NCI-H1417 treated with DMSO at 0.1 percent for 48 hours (cell line): ENCODE measurements at places on chromosomes 3 and 15.

DNA sequence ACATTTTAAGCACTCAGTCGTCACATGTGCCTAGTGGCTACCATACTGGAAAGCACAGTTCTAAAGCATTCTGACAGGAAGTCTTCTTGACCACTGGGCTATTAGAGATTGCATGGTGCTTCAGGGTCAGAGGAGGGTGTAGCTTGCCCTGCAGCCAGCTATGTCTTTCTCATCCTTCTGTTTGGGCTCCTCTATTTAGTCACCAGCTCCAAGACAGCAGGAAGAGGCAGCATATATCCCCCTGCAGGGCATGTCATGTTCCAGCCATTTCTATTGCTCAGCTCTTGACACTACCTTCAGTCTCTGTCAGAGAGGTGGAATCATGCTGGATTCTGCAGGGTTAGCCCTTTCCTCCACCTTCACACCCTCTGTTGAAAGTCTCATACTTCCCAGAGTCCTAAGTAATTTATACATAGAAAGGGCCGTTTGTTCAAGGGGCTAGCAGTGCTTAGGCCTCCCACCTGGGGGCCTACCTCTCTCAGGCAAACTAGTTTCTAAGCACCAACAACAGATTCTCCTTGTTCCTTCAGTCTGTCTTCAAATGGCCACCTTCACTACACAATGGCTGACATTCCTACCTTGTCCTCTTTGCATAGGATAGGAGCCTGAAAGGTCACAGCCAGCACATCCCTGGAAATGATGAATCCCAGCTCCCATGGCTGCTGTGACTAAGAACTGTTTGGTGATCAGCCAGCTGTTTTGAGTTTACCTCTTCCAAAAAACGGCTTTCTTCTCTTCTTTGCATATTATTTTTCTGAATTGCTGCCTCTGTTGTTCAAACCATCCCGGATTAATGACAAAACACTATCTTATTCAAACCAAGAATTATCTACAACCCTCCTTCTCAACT lies 115.7 kb upstream of the BFSP2 start:
- DNase-seq, result no peak

DNA sequence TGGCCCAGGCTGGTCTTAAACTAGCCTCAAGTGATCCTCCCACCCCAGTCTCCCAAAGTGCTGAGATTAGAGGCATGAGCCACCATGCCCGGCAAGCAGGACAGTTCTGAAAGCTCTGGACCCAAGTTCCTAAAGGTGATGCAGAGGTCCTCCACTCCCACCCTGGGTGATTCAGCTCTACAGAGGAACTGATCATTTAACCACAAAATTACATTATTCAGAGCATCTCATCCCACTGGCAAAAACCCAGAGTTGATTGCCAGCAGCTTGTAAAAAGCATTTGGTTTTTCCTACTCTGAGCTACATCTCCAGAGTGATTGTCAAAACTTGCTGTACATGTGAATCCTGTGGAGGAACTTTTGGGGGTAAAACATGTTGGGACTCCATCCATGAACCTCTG lies 60.2 kb downstream of the SLTM start:
- no peak for DNase-seq

DNA sequence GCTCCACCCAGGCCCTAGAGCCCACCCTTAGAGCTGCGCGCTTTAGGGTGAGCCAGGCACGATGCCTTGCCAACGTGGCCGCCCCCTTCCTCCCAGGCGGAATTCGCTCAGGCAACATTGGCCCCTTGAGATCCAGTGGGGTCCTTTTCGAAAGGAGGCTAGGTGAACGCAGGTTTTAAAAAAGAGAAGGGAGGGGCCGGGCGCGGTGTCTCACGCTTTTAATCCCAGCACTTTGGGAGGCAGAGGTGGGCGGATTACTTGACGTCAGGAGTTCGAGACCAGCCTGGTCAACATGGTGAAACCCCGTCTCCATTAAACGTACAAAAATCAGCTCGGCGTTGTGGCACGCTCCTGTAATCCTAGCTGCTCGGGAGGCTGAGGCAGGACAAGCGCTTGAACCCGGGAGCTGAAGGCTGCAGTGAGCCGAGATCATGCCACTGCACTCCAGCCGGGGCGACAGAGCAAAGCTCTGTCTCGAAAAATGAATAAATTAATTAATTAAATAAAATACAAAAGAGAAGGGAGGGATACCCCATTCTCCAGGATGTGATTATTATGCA lies 984 bp upstream of the RPP25 start:
- no peak for DNase-seq

DNA sequence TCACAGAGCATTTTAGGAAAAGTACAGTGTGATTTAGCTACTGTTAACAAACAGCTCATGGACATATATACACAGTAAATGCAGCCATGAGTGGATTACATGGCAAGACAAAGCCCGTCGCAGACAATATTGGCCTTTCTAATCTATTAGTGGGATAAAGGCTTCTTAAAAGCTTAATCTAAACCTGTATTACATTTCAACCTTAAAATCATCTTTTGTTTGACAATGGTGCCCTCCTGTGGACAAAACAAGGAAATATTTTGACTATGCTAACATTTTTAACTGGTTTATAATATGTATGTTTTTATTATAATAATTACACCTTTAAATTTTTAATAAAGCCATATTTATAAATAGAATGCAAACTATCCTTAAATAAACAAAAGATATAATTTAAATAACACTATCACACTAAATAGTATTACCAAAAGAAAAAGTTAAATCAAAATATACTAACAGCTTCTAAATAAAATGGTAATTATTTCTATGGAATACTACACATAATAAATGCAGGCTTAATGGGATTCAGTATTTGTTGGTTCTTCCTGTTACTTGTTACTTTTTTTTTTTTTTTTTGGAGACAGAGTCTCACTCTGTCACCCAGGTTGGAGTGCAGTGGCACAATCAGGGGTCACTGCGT lies 38.6 kb downstream of the TAFA4 start:
- DNase-seq, result no peak

GRCh38 chr3:54954022-54954421 lies 26.2 kb upstream of the LRTM1 start:
- DNase-seq, result no peak
